Cerebellar nuclear complex (tissue), 1 donor: ENCODE measurements at places on chromosomes 16 and 17.

DNA sequence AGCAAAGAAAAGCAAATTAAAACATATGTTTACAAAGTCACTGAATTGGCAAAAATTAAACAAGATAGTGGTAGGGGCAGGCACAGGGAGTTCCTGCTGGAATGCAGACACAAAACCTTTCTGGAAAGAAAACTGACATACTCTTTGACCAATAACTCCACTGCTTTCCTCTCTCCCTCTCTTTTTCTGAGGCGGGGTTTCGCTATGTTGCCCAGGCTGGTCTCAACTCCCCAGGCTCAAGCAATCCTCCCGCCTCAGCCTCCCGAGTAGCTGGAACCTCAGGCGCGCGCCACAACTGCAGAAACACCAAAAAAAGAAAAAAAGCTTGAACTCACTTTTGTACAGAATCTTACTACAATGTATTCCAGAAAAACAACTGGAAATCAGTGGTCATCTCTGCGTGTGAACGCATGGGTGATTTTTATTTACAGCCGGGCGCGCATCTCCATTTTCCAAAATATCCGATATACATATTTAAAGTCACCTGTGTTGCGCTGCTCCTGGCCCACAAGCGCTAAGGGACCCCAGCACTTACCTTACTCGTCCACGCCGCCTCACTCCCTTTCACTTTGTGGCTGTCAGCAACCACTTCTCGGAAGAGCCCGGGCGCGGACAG is 480 bp downstream of the TXNL4B start:
- DNase-seq = no peak

- no peak for DNase-seq
Measured at GRCh38 chr17:80183581-80184422, 14.0 kb downstream of the CARD14 start.

DNA sequence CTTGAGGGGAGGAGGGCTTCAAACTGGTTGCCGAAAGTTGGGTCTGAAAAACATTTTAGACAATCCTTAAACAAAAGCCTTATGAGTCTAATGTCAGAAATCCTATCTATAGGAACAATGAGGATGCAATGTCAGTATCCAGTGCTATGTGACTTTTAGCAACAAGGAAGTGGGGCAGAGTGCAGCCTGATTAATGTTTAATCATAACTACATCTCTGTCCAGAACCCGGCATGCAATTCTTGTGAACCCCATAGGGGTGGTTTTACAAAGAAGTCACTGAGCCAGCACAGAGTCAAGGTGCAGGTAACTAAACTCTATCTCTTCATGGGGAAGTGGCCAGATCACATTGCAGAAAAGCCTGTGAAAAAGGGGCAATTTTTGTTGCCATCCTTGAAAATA is 267.5 kb downstream of the HS3ST4 start:
- no peak for DNase-seq

- DNase-seq = no peak
Measured at GRCh38 chr17:72850410-72851118, 241.9 kb downstream of the SLC39A11 start.

GRCh38 chr17:13346592-13346991 is 255.1 kb downstream of the HS3ST3A1 start:
- DNase-seq = no peak

- DNase-seq = no peak
Measured at GRCh38 chr16:8537691-8538342, 52.5 kb downstream of the TMEM114 start.

GRCh38 chr17:49603720-49604119 is 28.0 kb downstream of the NXPH3 start:
- no peak for DNase-seq

DNA sequence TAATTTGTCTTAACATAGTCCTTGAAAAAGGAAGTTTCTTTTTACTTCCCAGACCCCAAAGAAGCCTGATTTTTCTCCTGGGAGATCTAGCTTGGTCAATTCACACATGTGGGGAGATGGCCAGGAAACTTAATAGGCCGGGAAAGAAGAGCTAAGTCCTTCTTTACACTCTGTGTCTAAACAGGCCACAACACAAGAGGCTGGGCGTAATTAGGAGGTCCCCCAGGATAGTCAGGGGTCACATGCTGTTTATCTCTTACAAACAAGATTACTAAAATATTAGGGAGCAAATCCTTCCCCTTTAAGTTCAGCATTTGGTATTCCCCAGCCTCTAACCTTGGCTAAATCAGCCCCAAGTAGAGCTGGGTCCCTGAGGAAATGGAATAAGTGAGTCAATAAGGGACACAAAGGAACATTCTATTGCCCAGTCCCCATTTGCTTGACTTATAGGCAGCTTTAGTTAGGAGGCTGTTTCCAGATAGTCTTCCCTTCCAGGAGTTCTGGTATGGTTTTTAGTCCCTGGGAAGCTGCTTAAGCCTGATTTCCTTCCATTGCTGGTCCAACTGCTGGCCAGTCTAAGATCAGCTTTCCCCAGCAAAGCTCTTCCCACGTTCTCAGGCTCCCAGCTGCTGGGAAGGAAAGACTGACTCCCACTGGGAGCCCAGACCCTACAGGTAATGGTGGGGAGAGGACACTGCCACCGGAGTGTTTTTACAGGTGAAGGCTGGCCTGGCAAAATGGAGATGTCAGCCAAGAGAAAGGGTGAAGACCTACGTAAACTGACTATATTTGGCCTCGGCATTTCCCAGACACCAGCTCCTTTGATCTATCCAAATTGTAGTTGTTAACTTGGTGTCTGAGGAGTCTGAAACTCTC is 14.1 kb upstream of the HOXB9 start:
- DNase-seq = no peak

DNA sequence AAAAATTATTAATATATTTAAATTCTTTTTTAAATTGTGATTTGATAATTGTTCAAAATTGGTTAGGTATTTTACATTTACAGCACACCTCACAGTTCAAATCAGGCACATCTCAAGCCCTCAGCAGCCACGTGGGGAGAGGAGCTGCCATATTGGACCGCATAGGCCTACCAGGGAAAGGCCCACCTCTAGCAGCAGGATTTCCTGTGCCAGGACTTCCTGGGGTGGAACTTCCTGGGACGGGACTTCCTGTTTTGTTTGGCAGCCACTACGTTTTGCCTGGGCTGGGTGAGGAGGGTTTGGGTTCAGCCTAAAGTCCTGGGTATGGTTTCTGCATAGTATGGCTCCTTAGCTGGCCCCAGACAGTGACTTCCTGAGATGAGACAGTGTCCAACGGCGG is 298.5 kb upstream of the FOXF1 start:
- DNase-seq = no peak

GRCh38 chr17:29622337-29623282 is at the start of gene CORO6:
TSS of gene CORO6 (minus strand) at chr17:29622912. CDS start at chr17:29621421, 1,491 bp downstream.
- no peak for DNase-seq

- DNase-seq = no peak
Measured at GRCh38 chr17:38885728-38886642, 16.1 kb downstream of the LASP1 start.

- no peak for DNase-seq
Measured at GRCh38 chr17:35243561-35244340, 879 bp downstream of the SLFN5 start.

DNA sequence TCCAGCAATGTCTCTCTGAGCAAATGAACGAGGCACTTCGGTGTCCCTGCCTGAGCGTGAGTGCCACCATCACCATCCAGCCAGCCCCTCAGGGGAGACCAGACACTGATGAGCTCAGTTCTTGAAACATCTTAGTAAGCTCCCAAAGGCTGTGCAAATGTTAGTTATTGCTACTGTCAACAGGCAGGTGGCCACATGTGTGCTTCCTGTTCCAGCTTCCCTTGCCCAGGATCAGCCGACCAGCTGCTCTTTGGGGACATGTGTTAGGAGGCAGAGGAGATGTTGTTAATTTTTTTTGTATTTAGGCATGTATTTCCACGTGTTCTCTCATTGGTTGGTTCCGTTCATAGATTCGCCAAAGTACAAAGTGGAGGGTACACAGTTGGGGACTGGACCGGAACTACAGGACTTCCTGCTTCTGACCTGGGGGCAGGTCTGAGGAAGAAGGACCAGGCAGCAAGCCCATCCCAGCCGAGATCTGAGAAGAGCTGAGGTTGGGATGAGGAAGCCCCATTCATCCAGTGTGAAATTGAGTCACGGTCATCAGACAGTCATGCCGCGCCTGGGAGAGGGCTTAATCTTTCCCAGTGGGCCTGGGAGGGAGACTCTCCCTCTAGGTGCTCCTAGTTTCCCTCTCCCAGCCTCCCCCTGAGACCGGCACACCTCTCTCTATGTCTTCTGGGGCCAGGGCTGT is 3.8 kb downstream of the TTYH2 start:
- DNase-seq = no peak

- no peak for DNase-seq
Measured at GRCh38 chr16:73997340-73997711, 299.3 kb upstream of the PSMD7 start.

DNA sequence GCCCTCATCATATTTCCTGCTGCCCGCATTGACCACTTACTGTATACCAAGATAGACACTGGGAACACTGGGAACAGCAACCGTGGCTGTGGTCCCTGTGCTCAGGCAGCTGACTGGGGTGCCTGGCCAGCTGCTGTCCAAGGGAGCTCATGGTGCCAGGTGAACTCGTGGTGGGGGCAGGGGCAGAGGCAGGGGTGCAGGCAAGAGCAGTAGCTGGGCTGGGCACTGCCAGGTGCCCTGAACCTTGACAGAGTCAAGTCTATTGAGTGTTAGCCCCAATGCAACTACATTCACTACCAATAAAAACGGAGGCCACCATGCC is 202.5 kb downstream of the C16orf78 start:
- DNase-seq = no peak

- no peak for DNase-seq
Measured at GRCh38 chr17:30332057-30332542, 1.8 kb downstream of the TMIGD1 start.

DNA sequence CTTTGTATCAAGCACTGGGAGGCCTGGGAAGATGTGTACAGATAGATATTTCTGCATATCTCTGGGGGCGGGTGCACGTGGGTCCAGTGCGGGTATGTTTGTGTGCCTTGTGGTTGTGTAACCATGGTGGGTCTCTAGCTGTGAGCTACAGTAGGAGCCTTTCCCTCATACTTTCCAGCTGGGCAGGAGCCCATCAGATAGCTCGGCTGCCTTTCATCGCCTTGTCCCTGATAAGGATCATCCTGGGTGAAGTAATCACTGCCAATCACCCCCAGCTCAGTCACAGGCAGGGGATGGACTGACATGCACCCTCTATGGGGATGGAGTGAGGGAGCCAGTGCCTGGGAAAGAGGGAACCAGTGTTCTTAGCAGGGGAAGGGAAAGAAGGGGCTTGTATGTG is 3.2 kb upstream of the SCRN2 start:
- DNase-seq = no peak

- no peak for DNase-seq
Measured at GRCh38 chr17:39593371-39593770, 14.3 kb downstream of the NEUROD2 start.
